ENCODE measurements at places on chromosomes 13 and 19. TPM values are rescaled to one million over a fixed set of nuclear protein-coding genes. Genes with fewer than 3 reads are reported as not detected.

GRCh38 chr13:30088312-30088855, 219.0 kb downstream of the KATNAL1 start:
- DNase-seq: no peak

DNA sequence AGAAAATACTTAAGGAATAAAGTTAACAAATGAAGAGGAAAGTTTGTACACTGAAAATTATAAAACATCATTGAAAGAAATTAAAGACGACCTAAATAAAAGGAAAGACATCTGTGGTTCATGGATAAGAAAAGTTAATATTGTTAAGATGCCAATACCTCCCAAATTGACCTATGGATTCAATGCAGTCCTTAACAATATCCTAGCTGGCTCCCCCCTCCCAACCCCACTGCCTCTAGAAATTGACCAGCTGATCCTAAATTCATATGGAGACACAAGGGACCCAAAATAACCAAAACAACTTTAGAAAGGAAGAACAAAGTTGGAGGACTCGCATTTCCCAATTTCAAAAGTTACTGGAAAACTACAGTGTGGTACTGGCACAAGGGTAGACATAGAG, 28.3 kb downstream of the ZNF45 start:
- no peak for DNase-seq

- DNase-seq: peak; percentile 74
These were observed 1.0 kb downstream of the PRMT1 start for GRCh38 chr19:49677901-49678674.

DNA sequence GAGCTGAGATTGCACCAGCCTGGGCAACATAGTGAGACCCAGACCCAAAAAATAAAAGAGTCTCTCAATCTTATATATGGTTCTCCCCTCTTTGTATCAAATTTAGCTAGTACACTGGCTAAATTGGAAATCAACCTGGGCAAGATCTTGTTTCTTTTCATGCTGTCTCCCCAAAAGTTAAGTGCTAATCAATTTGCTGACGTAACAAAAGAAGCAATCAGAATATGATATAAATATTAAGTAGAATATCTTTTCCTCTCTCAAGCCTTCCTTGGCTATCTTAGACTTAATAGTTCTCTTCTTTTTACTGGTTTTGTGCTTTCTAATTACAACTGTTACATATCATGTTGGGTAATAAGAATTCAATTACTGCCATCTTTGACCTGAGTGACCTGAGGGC, 258.9 kb downstream of the KCNRG start:
- DNase-seq: no peak

GRCh38 chr13:43852923-43853404, 26.6 kb downstream of the CCDC122 start:
- no peak for DNase-seq

GRCh38 chr13:55341891-55342290, 1798.8 kb upstream of the PRR20A start:
- no peak for DNase-seq

DNA sequence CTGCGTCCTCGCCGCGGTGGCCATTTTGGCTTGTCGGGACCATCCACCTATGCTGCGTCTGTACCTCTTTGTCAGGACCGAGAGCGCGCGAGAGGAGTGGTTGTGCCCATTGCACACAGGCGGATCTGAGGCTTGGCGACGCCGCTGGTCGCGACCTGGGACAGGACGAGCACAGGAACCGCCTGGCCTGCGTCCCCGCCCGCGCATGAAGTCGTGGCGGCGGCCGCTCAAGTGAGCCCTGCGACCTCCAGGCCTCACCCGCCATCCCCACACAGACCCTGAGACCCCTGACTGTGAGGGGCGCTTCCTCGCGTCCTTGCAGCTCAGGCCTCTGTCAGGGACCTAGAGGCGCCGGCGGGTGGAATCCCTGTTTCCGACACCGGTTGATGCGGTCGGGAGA, 16.8 kb downstream of the ZNF586 start:
- no peak for DNase-seq

DNA sequence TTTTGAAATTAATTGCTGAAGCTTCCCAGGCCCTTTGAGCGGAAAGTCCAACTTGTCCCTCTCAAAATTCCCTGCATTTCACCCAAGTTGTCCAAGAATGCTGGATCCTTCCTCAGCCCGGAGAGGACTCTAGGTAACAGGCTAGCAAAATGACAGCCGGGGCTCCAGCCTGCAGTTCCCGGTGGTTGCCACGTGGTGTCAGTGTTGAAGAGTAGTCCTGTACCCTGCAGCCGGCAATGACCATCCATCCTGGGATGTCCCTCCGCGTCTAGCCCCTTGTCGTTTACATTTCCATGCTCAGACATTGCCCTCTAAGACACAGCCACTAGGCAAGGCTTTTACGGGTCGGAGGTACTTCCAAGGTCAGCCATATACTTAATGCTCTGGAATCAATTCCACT, 31.4 kb upstream of the MTIF3 start:
- peak; percentile 4 for DNase-seq

DNA sequence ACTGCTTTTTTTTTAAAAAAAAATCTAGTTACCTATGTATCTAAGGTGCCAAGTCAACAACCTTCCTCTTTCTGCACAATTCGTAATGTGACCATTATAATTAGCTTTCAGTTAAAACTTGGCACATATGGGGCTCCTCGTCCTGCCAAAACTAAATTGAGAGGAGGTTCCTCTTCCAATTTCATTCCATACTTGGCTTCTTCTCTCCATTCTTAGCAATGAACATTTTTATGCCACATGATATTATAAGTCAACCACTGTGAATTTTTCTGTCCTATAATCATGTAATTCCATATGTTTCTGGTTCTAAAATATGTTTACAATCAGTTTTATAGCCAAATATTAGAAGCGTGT, 177.0 kb downstream of the DCLK1 start:
- DNase-seq: no peak

GRCh38 chr19:56778351-56778750, 62.2 kb downstream of the PEG3 start:
- DNase-seq: no peak

DNA sequence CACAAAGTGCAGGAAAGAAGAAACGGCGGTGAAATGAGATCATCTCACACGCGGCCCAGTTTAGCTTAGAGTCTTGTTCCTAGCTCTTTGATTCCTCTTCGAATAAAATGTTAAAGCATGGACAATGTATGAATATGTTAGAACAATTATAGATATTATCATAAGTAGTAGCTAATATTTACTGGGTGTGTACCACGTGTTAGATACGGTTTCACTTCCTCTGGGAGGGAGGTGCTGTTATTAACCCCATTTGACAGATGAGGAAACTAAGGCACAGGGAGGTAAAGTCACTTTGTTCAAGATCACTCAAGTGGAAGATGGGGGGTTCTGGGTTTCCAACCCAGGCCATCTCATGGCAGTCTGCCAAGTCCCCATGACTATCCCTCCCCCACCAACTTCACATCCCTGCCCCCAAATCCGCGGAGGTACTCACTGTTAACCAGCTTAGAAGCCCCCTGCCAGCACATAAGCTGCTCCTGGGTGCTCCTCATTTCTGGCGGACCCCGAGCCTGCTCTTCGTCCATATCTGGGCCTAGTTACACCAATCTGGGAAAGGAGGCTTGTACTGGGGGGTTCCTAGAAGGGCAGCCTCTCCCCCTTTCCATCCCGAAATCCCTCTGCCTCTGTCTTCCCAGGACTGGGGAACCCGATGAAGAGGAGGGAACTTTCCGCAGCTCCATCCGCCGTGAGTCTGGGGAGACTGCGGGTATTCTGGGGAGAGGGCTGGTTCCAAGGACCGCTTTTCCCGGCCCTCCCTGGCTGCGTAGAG, 1.0 kb upstream of the FXYD7 start:
- no peak for DNase-seq

- DNase-seq: peak; percentile 26
These were observed 53.0 kb downstream of the DPY19L3 start for GRCh38 chr19:32458500-32459123.

DNA sequence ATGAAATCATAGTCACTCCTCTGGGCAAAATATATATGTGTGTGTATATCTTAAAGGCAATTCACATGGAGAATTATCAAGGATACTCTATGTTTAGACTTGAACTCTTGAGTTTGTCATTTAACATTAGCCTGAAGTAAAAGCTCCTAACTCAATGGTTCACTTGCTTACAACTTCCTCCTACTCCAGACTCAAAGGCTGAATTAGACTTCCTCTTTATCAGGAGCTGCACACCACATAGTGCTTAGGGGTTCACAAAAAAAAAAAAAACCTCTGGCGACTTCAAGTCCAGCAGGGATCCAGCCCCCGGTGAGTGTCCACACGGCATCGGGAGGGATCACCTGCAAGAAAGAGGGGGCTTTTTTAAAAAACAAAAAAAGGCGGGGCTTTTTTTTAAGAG, 68.2 kb upstream of the LSM14A start:
- DNase-seq: no peak

DNA sequence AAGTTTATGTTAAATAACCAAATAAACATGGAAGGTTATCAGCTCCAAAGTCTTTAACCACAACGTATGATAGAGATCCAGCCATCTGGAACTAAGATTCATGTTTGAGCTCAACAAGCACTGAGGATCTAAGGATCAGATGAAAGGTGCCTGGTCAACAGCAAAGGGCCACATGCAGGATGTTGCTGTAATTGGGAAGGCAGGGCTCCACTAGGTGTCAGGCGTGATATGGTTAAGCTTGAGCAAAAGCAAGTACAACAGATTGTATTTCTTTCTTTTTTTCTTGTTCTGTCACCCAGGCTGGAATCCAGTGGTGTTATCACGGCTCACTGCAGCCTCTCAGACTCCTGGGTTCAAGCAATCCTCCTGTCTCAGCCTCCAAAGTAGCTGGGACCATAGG, 12.0 kb downstream of the EBPL start:
- no peak for DNase-seq

DNA sequence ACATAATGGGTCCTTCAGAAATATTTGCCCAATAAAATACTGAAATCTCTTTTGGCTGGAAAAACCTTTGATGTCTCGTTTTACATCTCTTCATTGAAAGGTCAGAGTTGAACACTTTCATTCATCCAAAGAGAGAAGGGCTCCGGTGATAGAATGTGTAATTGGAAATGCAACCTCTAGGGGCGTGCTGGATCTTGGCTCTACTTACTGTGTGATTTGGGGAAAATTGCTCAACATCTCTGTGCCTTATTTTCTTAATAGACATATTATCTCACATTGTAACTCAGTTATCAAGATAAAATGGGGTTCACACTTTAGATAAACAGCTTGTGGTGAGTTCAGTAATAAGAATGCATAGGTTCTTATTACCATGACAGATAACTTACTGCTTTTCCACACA, 1444.1 kb downstream of the SLITRK5 start:
- DNase-seq: no peak

- peak; percentile 16 for DNase-seq
These were observed 109.2 kb downstream of the ESD start for GRCh38 chr13:46687810-46688209.

DNA sequence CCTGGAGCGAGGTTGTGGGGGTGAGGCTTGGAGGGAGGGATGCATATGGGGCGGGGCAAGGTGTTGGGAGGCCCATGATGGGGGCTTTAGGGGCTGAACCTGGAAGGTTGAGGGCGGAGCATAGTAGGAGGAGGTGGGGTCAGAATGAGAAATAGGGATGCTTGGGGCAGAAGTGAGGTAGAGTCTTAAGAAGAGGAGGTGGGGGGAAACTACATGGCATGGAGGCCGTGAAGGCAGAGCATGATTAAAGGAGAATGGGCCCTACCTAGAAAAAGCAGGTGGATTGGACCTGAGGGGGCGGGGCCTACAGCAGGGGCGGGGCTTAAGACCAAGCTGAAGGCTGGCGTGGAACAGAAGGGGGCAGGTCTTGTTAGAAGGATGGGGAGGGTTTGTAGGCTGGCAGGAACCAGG, 799 bp downstream of the NR1H2 start:
- DNase-seq: no peak

DNA sequence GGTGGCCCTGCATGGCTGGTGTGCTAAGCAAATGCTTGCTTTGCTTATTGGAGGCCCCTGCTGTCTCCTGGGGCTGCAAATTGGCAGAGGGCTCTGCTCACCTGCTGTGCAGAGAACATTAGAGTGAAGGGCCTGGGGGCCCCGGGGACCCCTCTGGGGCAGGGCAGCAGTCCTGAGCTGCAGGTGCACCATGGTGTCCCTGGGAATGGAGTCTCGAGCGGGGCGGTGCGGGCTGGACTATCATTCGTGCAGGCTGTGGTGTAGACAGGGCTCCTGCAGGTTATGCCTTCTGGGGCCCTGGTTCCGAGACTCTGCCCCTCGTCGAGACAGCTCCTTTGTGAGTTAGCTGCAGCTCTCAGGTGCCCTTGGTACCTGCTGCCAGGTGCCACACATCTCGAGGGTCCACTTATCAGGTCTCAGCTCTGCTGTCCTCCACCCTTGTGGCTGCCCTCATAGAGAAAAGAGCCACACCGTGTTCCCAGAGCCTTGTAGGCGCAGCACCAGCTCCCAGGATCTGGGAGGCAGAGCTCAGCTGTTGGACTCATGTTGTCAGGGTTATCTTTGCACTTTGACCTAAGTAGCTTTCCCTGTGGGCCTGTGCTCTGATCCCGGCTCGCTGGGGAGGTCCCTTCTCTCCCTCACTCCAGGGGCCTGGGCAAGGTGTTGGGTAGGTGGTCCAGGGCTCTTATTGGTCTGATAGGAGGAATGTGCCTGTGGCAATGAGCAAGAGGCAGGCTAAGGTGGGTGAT, 58.0 kb upstream of the ZNF536 start:
- DNase-seq: no peak

GRCh38 chr19:38004186-38004520, 97.1 kb downstream of the SIPA1L3 start:
- peak; percentile 48 for DNase-seq

GRCh38 chr19:47653856-47654255, 44.9 kb downstream of the BICRA start:
- DNase-seq: no peak

- DNase-seq: peak; percentile 25
These were observed 93.2 kb upstream of the SERP2 start for GRCh38 chr13:44280456-44280855.

DNA sequence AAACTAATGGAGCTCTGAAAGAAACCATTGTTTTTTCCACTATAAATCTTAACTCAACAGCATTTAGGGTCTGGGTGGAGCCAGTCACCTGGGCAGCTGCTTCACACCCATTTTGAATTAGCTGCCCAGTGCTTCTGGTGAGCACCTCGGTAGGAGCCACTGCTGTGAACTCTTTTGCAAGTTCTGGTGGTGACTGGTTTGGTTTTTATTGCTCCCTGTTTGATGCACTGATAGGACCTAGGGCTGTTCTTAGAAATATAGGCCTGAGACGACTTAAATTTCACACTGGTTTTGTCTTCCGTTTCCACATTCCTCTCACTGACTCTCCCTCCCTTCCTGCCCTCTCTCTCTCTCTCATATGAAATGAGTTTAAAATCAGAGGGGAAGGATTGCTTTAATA, 103.9 kb downstream of the GGACT start:
- DNase-seq: no peak

- DNase-seq: no peak
These were observed 2.3 kb downstream of the TRAPPC6A start for GRCh38 chr19:45175515-45176345.

- no peak for DNase-seq
These were observed 64.0 kb downstream of the ANKRD10 start for GRCh38 chr13:110850840-110851239.

Gene ZNF607
- total RNA-seq: 0.59 TPM

Gene LHB
- total RNA-seq: not detected

Gene ZNF723
- 0.19 TPM for total RNA-seq

Gene ZNF579
- 16.6 TPM for total RNA-seq

Gene ERICH6B
- not detected for total RNA-seq

Gene ZNF471
- 2.8 TPM for total RNA-seq

Gene FCER2
- total RNA-seq: not detected

Gene NANOS3
- not detected for total RNA-seq

Gene STOML3
- total RNA-seq: not detected

Gene FOSB
- not detected for total RNA-seq
